ENCODE measurements at places on chromosomes 5 and 9.

DNA sequence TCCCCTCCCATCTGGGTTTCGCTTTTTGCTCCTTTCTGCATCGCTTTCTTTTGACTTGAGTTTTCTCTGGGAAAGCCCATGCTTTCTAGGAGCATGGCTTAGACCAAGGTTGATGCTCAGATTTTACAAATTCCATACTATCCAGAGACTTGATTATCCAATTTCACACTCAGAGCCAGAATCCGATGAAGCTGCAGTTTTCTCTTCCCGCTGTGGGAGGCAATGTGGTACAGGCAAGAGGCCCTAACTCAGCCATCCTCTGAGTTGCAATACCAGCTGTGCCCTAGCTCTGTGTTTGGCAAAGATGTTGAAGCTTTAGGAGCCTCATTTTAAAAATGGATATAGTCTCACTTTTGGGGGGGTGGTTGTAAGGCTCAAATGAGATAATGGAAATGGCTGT lies 85.1 kb downstream of the BRINP1 start:
- no peak for DNase-seq

DNA sequence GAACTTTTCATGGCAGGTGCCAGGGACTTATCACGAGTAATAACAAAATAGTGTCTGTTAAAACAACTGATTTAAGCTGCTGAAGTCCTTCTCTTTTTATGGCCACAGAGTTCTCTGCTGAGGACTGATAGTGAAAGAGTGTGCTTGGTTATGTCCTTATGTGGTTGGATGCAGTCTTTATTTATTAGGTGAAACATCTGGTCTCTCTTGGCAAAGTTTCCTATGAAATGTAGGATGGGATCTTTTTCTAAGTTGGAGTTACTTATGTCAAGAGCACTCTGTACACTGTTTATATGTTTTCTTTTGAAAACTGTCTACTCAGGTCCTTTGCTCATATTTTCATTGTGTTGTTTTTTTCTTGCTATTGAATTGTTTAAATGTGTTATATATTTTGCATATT lies 1816.1 kb upstream of the C9orf72 start:
- DNase-seq, result no peak

- no peak for DNase-seq
These were observed 193.2 kb downstream of the OLFM1 start for GRCh38 chr9:135280666-135281065.

DNA sequence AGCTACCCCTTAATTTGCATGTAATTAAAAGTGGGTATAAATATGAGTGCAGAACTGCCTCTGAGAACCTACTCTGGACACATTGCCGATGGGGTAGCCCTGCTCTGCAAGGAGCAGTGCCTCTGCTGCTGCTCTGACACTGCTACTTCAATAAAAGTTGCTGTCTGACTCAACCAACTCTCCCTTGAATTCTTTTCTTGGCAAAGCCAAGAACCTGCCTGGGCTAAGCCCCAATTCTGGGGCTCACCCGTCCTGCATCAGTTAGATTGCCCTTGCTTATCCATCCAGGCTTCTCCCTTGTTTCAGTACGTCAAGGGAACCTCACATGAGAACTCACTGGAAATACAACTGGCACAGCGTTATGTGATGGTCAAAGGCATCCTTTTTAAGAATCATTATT lies 44.1 kb downstream of the FBXL7 start:
- DNase-seq, result no peak

DNA sequence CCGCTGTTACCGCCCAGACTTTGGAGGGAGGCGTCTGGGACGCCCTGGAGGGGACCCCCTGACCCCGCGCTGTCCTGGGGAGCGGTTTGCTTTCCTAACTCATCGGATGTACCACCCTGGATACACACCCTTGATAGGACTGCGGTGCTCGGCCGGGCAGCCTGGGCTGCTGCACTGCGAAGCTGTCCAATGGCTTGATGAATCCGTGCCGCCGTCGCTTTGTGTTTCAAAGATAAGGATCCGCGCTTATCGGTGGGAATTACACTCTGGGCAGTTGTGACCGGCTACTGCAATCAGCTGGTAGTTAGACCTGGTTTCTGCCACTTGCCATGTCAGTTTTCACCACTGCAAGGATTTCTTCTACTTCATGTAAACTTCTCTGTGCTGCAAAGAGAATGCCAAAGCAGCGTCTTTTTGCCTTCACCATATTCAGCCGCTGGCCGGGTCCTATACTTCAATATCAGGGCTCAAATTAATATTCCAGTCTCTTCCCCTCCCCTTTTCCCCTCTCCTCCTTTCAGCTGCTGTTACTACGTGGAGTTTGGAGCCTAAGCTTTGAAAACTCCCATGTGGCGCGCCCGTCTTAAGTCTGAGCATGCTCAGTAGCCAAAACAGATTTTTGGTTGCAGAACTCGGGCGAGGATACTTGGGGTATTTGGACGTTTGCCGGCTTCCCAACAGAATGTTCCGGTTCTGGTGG lies 727 bp downstream of the SMAD5 start:
- peak; percentile 51 for DNase-seq

GRCh38 chr9:89753472-89754055 lies 148.8 kb downstream of the GADD45G start:
- no peak for DNase-seq

- DNase-seq, result no peak
These were observed 70.8 kb downstream of the IL6ST start for GRCh38 chr5:55923865-55924500.
